Activated naive CD4-positive, alpha-beta T cell (primary cell): ENCODE measurements at places on chromosomes 6 and 20.

- no peak for DNase-seq
These were observed 13.6 kb downstream of the NHSL1 start for GRCh38 chr6:138485586-138486248.

DNA sequence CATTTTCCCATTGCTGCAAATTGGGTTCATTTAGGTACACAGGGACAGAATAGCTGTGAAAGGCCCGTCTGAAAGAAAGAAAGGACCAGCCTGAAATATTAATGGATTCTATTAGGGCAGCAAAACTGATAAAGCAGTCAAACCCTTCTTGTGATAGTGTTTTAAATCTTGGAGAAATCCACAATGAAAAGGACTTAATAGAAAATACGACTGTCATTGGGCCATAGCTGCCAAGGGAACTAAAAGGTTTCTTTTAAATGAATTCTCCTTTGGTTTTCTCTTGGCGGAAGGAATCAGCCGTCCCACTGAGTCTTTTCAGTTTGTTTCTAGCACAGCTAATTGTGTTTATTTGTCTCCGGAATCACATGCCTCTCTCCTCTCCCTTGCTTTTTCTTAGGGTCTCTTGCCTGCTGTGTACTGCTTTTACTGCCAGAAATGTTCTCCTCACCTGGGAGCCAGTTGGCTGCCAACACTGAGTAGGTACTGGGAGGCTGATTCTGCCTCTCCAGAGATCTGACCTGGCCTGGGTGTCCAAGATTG lies 11.3 kb downstream of the PAQR8 start:
- DNase-seq = no peak

DNA sequence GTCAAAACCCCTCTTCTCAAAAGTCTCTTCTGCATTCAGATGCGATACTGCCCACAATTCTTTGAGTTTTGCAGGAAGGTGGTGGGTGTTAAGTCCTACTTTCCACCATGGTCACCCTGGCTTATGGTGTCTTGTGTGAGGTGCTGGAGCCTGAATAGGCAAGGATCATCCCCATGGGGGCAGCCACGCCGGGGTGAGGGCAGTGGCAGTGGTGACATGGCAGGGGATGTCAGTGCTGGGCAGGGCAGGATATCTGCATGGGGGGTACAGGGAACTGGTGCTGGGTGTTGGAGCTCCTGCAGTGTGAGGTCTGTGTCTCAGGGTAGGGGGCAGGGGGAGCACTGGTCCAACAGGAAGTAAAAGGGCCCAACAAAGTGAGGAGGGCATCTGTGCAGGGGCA lies 2.3 kb downstream of the MAS1 start:
- no peak for DNase-seq

DNA sequence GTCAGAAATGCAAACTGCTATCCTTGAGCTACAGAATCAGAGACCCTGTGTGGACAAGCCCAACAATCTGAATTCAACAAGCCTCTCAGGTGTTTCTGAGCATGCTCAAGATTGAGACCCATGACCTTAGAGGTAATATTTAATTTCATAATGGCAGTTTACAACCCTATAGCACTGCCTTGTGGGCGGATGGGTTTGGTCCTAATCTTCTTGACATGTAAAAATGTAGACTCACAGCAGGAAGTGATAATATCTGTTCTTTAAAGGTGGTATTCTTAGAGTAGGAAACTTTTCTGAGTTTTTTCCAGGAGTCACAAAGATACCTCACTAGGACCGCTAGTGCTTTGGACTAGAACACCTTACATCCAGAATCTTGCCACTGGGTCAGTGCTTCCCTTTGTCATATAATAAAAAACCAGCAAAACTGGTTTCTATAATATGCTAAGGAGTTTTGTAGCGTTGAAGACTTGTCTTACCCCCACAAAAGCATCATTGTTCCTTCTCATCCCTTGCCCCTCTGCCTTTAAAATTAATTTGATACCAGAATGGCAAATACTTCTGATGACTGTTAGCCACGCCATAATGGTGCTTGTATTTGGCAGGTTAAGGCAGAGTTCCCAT lies 52.6 kb downstream of the E2F3 start:
- DNase-seq = no peak

GRCh38 chr6:43768983-43769525 lies 957 bp upstream of the VEGFA start:
- DNase-seq = no peak

DNA sequence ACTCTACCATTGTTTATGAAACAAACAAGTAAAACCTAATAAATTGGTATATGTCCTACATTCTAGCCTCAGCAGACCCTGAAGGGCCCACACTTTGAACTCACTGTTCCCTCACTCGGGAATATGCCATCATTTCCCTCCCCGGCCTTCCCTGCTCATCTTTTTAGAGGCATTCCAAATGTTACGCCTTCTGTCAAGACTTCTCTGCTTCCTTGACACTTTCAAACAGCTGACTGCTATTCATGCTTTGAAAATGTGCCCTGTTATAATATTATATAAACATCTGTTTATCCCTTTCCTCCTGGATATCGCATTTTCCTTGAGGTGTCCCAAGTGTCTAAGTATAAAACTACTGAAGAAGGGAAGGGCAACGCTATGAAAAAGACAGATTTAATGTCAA lies 249.5 kb upstream of the THEMIS start:
- no peak for DNase-seq

GRCh38 chr20:46400828-46401477 lies 5.5 kb downstream of the ELMO2 start:
- DNase-seq = no peak

DNA sequence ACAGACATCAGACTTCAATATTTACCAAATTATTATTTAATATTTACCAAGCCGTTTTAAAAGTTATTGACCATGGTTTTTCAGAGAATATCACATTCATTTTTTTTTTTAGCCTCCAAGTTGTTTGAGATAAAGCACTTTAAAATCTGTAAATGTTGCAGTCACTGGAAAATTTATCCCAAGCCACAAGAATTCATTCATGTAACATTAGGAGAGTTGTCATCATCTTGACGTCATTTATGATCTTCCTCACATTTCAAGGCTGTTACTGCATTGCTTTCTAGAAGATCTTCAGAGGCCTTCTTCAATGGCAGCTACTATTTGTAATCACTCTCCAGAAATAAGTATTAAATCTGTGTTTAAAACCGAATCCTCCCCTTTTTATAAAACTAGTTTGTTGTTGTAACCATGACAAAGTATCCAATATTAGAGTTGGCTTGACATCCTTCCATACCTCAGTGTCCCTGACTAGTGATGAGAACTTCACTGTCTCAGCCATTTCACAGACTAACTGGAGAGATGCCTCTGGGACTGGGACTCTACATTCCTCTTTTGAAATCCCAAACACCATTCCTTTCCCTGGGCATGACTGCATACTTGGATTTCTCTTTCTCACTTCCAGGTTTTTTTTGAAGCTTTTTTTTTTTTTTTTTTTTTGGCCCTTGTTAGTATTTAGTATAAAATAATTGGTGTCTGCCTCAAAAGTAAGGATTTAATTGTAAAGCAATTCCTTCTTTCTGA lies 100.1 kb downstream of the ZFAND3 start:
- no peak for DNase-seq

- DNase-seq = no peak
These were observed 283.3 kb upstream of the MANEA start for GRCh38 chr6:95294043-95294442.

- DNase-seq = no peak
These were observed 588.3 kb downstream of the CD109 start for GRCh38 chr6:74284284-74284683.

GRCh38 chr6:116529466-116530290 lies 15.8 kb downstream of the TRAPPC3L start:
- DNase-seq = no peak

- no peak for DNase-seq
These were observed 423.2 kb downstream of the PREX1 start for GRCh38 chr20:48404598-48404997.

- DNase-seq = no peak
These were observed 14.1 kb downstream of the CDYL start for GRCh38 chr6:4790158-4790899.

GRCh38 chr6:26025047-26025893 lies 62.0 kb upstream of the HFE start:
- DNase-seq = no peak
